Bronchial epithelial cell (primary cell): ENCODE measurements at places on chromosomes 7 and 10. TPM values are rescaled to one million over a fixed set of nuclear protein-coding genes. Genes with fewer than 3 reads are reported as not detected.

FAM180A gene
- total RNA-seq = 0.26 TPM in 1 of 2 replicates, not detected in the other

DNA sequence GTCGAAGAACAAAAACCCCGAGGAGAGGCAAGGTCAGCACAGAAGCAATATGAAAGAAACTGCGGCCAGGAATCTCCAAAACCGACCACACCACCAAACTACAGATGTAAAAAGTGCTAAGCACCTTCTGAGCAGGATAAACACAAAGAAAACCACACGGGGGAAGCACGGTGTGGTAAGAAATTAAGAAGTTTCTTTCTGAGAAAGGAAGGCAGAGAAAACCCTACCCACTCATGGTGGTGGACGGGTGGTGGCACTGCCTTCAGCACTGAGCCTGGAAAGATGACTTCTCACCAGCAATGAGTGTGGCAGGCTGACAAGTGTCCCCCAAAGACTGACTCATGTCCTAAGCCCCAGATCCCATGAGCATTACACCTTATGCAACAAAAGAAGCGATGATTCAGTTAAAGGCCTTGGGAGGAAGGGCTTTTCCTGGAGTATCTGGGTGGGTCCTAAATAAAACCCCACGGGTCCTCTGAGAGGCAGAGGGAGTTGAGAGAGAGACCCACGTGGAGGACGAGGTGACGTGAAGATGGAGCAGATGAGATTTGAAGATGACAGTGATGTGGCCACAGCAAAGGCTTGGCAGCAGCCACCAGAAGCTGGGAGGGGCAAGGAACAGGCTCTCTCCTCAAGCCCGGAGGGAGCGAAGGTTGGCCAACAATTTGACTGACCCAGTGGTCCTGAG is 124.9 kb downstream of the DLG5 start:
- peak; percentile 85 for DNase-seq

PLAU gene
- 26.3 and 30.0 TPM in 2 replicates for total RNA-seq

GRCh38 chr7:133530682-133531081 is 277.8 kb downstream of the EXOC4 start:
- DNase-seq = no peak

SFMBT2 gene
- total RNA-seq = under 0.01 TPM in 2 replicates

DNA sequence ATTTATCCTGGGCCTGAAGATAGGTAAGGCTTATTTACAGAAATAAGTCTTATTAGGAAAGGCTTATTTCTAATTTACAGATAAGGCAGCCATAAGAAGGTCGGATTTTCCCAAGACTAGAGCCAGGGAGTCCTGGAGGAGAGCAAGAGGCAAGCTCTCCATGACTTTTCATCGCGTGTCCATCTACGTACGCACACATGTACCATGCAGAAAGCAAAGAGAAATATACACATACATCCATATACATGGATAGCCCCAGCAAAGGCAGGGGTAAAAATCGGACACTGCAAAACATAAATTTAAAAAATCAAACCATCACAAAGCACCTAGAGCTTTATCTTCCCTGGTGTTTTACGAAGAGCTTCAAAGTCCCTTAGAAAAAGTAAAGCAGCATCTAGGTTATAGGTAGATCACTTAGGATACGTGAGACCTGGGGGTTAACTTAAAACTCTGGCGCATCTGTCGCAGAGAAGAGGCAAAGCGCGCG is 25.8 kb upstream of the ZRANB1 start:
- DNase-seq = no peak

SUN3 gene
- total RNA-seq = 0.51 and 0.79 TPM in 2 replicates

TBL2 gene
- total RNA-seq = 63.4 and 78.7 TPM in 2 replicates

TRIL gene
- total RNA-seq = under 0.01 TPM in 1 of 2 replicates, not detected in the other

CDC14C gene
- not detected in 2 replicates for total RNA-seq

GRCh38 chr7:94655126-94655847 is 646 bp downstream of the SGCE start:
- no peak for DNase-seq

LEP gene
- under 0.01 TPM in 2 replicates for total RNA-seq

ENKUR gene
- total RNA-seq = 0.13 and 0.26 TPM in 2 replicates

GRCh38 chr10:77784856-77785255 is 141.7 kb downstream of the DLG5 start:
- DNase-seq = no peak

DNA sequence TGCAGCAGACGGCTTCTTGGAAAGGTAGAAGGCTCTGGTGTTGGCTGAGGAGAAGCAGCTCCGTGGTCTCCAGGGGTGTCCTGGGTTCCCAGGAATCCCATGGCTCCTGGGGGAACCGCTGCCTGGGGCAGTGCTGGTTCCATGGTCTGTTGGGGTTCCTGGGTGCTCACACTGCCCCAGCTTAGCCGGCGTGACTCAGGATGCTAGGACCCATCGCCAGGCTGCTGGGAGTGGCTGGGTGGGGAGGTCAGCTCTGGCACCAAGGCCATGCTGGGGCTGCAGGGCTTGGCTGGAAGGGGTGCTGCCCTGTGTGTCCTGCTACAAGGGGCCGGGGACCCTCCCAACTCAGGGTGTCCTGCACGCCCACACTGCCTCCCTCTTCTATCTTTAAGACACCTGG is 9.4 kb downstream of the MGMT start:
- no peak for DNase-seq

- no peak for DNase-seq
Observed at GRCh38 chr7:27842094-27842692, 102.2 kb downstream of the TAX1BP1 start.

HMX3 gene
- total RNA-seq = 0.13 TPM in 1 of 2 replicates, not detected in the other

- peak; percentile 30 for DNase-seq
Observed at GRCh38 chr7:28018446-28018845, 162.1 kb downstream of the JAZF1 start.

- peak; percentile 32 for DNase-seq
Observed at GRCh38 chr10:113644185-113645120, 19.4 kb downstream of the NRAP start.

NUTM2B gene
- 0.26 and 1.0 TPM in 2 replicates for total RNA-seq

GRCh38 chr7:54249686-54250085 is 292.5 kb upstream of the VSTM2A start:
- DNase-seq = no peak

CD36 gene
- 1.3 and 11.9 TPM in 2 replicates for total RNA-seq

DNA sequence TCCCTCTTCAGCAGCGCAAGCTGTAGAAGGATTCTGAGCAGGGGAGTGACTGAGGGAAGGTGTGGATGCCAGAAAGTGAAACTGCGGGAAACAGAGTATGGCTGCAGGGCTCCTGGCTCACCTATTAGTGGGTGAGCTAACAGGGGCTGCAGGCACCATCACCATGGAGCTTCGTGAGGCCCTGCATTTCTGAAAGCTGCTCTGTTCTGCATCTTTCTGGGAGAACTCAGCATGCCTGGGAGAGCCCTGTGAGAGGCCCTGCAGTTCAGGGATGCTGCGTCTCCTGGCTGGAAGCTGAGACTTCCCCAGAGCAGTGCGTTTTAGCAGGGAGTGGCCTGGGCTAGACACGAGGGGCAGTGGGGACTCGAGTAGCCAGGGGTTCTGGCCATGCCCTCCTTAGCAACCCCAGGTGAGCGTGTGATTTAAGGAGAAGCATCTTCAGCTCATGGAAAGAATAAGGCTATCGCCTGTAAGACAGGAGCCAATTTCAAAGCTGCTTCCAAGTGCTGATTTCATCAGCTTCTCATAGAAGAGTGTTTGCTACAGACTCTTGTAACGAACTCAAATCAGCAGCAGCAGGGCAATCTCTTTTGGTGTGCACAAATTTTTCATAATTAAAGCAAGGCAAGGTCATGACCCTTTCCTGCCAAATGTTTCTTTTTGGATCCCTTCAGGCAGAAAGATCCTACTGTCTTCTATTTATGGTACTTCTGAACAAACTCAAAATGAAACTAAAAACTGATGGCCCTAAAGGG is 293.6 kb upstream of the ZNF32 start:
- DNase-seq = no peak

GRCh38 chr10:101267290-101267680 is 38.0 kb upstream of the LBX1 start:
- DNase-seq = no peak

DNA sequence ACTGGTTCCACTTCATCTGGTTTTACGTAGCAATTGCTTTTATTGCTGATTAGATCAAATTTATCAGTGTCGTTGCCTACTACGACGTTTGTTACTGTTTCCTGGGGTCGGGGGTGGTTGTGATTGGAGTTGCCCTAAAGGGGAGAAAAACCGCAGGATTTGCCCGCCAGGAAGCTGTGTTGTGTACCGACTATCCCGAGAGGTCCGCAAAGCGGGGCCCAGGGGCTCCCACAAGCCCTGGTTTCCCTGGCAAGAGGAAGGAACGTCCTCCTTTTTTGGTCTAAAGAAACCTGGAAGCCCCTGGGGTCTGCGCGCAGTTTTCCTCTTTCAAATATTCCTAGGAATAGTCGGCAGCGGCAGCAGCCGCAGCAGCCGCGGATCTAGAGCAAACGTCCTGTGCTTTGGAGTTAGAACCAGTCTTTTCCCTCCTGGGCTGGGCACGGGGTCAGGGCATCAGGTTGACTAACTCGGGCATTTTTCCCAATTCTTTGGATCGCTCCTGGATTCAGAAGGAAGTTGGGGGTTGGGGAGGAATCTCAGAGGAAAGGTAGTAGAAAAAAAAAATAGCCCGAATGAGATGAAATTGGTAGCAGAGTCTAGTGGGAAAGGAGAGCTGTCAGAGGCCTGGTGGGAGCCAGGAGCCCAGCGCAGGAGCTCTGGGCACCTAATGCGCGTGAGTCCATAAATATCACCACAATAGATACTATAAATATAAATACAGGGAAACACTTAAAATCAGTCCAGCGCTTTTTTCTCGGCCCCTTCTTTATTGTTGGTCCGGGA is 4.6 kb downstream of the VAX1 start:
- no peak for DNase-seq

NXPH1 gene
- not detected in 2 replicates for total RNA-seq

DNA sequence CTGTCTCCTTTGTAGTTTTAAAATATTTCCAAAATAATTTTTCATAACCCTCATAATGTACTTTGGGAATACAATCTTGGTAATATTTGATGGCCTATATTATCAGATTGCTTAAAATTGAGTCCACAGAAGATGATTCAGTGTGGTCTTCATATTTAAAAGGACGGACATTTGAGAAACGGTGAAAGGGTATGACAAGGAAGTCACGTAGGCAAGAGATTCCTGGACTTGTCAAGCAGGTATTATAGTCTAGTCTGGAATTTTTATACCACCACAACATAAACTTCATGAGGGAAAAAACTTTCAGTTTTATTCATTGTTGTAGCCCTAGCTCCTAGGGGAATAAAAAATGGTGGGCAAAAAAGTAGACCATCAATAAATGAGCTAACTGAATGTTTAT is 82.3 kb downstream of the KMT2E start:
- DNase-seq = peak; percentile 68

HKDC1 gene
- 3.9 and 12.7 TPM in 2 replicates for total RNA-seq

SAP25 gene
- total RNA-seq = not detected in 2 replicates

ALOX5 gene
- total RNA-seq = 0.13 and 0.26 TPM in 2 replicates
